Subcutaneous preadipocyte (primary cell): ENCODE measurements at places on chromosomes 12 and 14. TPM values are rescaled to one million over a fixed set of nuclear protein-coding genes. Genes with fewer than 3 reads are reported as not detected.

Gene OTUB2
- 0.73 and 0.98 TPM in 2 replicates for total RNA-seq

Gene KRT71
- not detected in 2 replicates for total RNA-seq

Gene GCN1
- total RNA-seq: 153 and 177 TPM in 2 replicates

Gene TXNDC16
- 3.9 and 4.0 TPM in 2 replicates for total RNA-seq

Gene KLRK1
- not detected in 2 replicates for total RNA-seq

Gene PCED1B
- 0.39 TPM in 1 of 2 replicates, not detected in the other for total RNA-seq

Gene IFNG-AS1
- not detected in 2 replicates for total RNA-seq

Gene GMPR2
- 54.2 and 64.3 TPM in 2 replicates for total RNA-seq

Gene CD69
- total RNA-seq: not detected in 2 replicates

Gene ANKRD33
- 0.98 and 1.5 TPM in 2 replicates for total RNA-seq

Gene MTA1
- total RNA-seq: 58.8 and 77.2 TPM in 2 replicates

Gene MDP1
- 10.8 and 14.7 TPM in 2 replicates for total RNA-seq

Gene RD3L
- total RNA-seq: not detected in 2 replicates

Gene MYF6
- under 0.01 TPM in 1 of 2 replicates, not detected in the other for total RNA-seq

Gene APAF1
- total RNA-seq: 15.4 and 23.1 TPM in 2 replicates
